ENCODE measurements at places on chromosomes 1 and 21.
A peak's percentile ranks its signal among the peaks of the same experiment; 100 is the strongest.

DNA sequence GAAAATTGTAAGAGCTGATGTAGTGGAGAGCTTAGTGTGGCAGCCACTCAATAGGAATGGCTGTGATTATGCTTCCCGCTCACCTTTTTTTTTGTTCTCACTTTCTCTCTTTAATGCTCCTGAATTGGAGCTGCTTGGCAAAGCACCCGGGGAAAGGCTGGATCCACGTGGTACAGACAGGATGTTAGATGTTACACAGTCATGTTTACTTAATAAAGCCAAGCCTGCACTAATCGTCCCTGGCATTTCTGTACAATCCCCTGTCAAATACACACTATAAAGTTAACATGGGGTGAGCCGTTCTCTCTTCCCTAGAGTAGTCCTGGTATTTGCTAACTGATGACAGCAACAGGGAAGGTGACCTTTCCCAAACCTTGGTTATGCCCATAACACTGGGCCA lies 187.8 kb downstream of the ZSCAN20 start:
- DNase-seq, result no peak

GRCh38 chr1:209354840-209355165 lies 228.7 kb upstream of the CAMK1G start:
- DNase-seq, result no peak

GRCh38 chr1:84781946-84782771 lies 91.9 kb upstream of the SSX2IP start:
- DNase-seq, result peak; percentile 48

GRCh38 chr1:180636138-180636537 lies 4.3 kb downstream of the XPR1 start:
- no peak for DNase-seq

GRCh38 chr1:117013309-117013858 lies 11.8 kb downstream of the CD101 start:
- no peak for DNase-seq

DNA sequence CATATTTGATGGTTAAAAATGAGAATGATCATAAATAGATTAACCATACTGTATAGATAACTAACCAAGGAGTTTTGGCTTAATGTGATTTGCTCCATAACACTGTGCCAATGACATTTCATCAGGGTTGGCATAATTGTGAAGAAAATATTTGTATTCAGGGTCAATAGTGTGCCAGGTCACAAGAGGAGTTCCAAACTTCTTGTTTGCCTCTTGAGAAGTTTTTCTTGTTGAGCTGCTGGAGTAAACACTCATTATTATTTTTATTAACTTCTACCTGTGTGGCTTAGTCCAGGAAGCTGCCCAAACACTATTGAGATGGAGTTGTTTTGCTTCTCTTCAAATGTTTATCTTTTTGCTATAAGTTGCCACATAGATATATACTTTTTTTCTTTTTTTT lies 7.5 kb downstream of the MAP7D1 start:
- no peak for DNase-seq

GRCh38 chr1:156502894-156503697 lies 2.5 kb upstream of the MEF2D start:
- DNase-seq, result no peak

GRCh38 chr1:14404862-14405301 lies 193.6 kb upstream of the KAZN start:
- no peak for DNase-seq

GRCh38 chr1:218482683-218483082 lies 137.5 kb downstream of the TGFB2 start:
- DNase-seq, result no peak

- DNase-seq, result no peak
These were observed 170.9 kb downstream of the ZBTB18 start for GRCh38 chr1:244221991-244222390.

GRCh38 chr1:229231754-229232119 lies 39.2 kb upstream of the RAB4A start:
- no peak for DNase-seq

DNA sequence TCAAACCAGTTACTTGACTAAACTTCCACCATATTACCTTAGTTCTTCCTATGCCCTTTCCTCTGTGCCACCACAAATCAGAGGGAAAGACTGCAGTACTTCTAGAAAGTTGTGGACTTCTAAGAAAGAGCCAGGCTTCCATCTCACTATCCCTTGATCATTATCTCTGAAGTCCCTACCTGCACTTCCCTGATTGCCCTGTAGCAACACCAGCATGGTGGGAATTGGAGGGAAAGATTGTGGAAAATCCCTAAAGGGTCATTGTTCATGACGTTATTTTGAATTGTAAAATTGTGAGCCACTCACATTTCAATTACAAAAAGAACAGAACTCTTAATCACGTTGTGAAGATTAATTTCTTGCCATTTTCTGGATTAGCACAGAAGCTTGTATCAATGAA lies 23.4 kb upstream of the KIAA1614 start:
- DNase-seq, result no peak

GRCh38 chr1:87450615-87451209 lies 122.0 kb downstream of the LMO4 start:
- no peak for DNase-seq

- DNase-seq, result no peak
These were observed 205.1 kb downstream of the PLPP3 start for GRCh38 chr1:56374026-56374974.

DNA sequence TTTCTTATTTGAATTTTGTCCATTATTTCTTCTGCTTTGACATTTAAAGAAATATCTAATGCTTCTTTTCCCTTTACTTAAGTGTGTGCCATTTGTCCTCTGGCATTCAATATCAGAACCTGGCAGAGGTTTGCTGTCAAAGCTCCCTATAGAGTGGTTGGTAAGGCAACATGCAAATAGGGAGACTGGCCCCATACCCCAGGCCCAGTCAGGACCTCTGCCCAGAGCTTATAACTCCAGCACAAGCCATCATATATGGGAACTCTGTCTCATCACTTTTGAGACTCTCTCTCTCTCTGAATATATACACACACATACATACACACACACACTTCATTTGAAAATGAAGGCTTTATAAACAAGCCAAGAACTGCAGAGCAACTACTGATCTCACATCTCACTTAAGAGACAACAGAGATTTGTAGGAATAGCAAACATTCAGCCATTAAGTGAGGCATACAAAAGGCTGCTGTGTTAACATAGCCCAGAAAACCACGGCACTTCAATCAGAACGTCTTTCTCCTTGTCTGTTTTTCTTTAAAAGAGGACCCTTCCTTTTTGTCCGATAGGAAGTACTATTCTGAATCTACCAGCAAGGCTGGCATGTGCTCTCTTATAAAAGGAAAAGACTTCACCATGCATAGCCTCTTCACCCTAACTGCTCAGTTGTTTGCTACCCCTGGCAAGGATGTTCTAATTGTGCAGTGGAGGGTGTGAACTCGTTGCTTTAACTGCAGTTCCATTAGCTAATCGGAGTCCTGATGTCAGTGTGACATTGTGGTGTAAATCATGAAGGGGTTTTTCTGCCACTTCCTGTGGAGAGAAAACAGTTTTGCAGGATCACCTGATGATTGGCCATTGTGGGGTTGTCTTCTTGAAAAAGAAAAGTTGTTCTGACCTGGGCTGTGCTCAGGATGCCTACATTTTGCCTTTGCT lies 101.7 kb downstream of the NR5A2 start:
- DNase-seq, result no peak

DNA sequence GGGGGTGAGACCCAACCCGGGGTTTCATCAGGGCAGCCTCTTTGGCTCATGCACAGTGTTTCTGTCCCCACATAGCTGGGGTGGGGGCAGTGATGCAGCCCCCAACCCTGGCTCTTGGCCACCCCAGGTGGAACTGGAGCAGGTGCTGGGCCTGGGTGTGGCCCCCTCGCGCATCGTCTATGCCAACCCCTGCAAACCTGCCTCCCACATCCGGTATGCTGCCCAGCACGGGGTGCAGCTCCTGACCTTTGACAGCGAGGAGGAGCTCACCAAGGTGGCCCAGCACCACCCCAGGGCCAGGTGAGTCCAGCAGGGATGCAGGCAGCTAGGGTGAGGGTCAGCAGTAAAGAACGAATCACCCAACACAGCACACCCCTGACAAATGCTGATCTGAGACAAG lies 72.3 kb upstream of the TINAGL1 start:
- DNase-seq, result no peak

DNA sequence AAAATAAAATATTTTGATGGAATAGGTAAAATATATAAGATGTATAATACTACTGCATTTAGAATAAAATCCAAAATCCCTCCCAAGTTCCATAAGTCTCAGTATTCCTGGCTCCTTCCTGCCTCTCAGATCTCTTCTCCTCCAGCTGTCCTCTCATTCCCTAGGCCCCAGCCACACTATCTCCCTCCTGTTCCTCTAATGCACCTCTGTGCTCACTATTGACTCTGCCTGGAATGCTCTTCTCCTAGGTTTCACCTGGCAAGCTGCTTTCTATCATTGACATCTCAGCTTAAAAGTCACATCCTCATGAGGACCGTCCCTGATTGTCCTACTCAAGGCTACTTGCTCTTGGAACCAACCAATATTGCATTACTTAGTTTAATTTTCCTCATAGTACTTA lies 7.2 kb downstream of the NME7 start:
- DNase-seq, result no peak
